EL (cell line): ENCODE measurements at places on chromosomes 11 and 22.
A peak's percentile ranks its signal among the peaks of the same experiment; 100 is the strongest.

DNA sequence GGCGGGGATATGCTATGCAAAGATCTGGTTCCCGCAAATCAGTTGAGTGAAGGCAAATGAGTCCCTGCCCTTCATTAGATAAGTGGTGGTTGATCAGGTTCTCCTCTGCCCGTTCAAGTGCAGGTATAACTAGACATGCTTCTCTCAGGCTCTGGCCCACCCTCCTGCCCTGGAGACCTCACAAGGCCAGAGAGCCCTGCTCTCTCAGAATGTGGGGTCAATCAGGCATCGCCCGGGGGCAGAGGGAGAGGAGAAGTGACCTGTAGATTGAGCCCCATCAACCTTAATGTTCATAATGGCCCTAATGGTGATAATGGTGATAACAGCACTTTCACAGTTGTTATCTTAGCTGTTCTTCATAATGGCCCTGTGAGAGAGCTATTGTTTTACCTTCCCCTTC is 224.3 kb downstream of the DSCAML1 start:
- DNase-seq: no peak

- peak; percentile 12 for DNase-seq
Observed at GRCh38 chr22:24985826-24986214, 33.3 kb downstream of the KIAA1671 start.

- DNase-seq: no peak
Observed at GRCh38 chr11:35747668-35748067, 85.1 kb downstream of the TRIM44 start.

- DNase-seq: no peak
Observed at GRCh38 chr11:31798554-31799434, 12.3 kb downstream of the PAX6 start.

GRCh38 chr11:69560141-69560790 is 78.8 kb downstream of the LINC01488 start:
- DNase-seq: peak; percentile 55

GRCh38 chr11:9662273-9662672 is 1.6 kb upstream of the SWAP70 start:
- no peak for DNase-seq

- DNase-seq: no peak
Observed at GRCh38 chr11:105929084-105929955, 92.7 kb downstream of the MSANTD4 start.

GRCh38 chr11:33575311-33575710 is 125.3 kb downstream of the C11orf91 start:
- no peak for DNase-seq

- peak; percentile 55 for DNase-seq
Observed at GRCh38 chr11:35907648-35908431, 36.0 kb upstream of the LDLRAD3 start.

- DNase-seq: no peak
Observed at GRCh38 chr11:126843096-126843495, 157.5 kb downstream of the KIRREL3 start.

- no peak for DNase-seq
Observed at GRCh38 chr11:45411228-45411946, 125.2 kb upstream of the SYT13 start.

- DNase-seq: no peak
Observed at GRCh38 chr22:28505416-28506149, 174.1 kb downstream of the TTC28 start.

- DNase-seq: peak; percentile 56
Observed at GRCh38 chr22:45502215-45503049, at the start of gene FBLN1. FBLN1 (plus strand) TSS chr22:45502883; CDS start chr22:45502986, 103 bp downstream.
